Upper lobe of left lung (tissue), 6 donors: ENCODE measurements at places on chromosomes 4 and X.

DNA sequence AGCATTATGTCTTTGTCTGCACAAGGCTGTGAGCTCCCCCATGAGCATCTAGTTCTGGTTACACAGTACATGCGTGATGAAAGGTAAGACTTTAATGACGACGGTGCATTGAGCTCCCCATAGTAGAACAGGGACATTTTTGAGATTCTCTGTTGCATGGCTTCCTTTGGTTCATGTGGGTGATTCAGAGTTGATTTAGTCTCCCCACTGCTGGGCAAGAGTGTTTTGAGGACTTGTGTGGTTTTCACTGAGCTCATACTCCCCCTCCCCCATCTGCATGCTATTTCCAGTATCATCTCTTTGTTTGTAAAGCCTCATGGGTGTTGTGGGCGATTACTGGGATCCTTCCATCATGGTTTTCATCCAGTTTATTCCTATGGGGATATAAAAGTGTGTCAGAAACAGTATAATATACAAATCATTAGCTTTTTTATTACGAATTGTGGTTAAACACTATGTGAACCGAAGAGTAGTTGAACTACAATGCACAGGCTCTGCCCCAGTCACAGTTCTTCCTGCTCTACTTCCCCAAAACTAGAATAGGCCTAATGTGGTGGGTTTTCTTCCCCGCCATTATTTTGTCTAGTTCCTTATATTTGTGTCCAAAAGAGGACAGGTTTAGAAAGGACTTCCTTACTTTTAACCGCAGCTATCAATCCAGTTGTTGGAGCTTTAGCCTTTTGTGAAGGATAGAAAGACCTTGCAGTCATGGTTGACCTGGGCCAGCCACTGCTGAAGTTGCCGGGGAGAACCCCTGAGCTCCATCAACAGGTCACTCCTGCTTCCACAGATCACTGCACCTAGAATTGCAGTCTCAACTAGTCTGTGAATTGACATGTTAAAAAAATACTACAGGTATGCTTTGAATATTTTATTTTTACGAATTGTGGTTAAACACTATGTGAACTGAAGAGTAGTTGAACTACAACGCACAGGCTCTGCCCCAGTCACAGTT, 30.4 kb downstream of the KIT start:
- H3K4me1 ChIP-seq: no peaks in the 10 kb centered on the region
- DNase-seq: no peak
- H3K4me3 ChIP-seq: no peak overlapping the region
- H3K27me3 ChIP-seq: no peaks in the 10 kb centered on the region

- no peak for DNase-seq
- no peak overlapping the region for H3K4me3 ChIP-seq
- H3K27me3 ChIP-seq: no peaks in the 10 kb centered on the region
These were observed 45.0 kb downstream of the CCDC149 start for GRCh38 chr4:24867766-24868296.

DNA sequence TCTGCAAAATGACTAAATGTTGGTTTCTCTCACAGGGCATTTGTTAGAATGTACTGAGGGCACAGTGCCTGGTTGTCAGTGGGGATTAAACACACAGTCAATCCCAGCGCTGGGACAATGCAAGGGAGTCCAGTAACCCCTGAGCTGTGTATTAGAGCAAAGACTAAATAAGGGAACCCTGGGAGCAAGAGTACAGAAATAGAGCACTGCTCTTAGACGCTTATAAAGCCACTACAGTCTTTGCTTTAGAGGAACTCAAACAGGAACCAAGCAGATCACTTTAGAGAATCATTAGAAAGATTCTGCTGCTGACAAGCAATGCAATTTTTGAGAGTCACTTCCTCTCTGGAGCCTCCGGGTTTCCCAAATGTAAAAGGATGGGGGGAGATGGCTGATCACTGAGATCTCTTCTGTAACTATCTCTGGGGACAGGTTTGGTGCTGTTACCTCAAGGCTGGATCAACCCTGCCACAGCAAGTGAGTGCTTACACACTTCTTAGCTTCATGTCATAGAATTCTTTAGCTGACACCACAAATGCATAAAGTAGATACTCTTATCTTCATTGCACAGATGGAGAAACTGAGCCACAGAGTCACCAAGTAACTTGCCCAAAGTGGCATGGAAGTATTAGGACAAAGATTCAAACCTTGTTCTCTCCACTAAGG, 137.8 kb upstream of the CPEB2 start:
- no peak overlapping the region for H3K4me3 ChIP-seq
- no peaks in the 10 kb centered on the region for H3K36me3 ChIP-seq
- no peaks in the 10 kb centered on the region for H3K27me3 ChIP-seq
- no peak for DNase-seq
- peaks cover 12% of the 10 kb centered on the region for H3K4me1 ChIP-seq
- H3K27ac ChIP-seq: no peak overlapping the region

GRCh38 chr4:109248322-109248900, 54.0 kb downstream of the COL25A1 start:
- no peak overlapping the region for H3K27ac ChIP-seq
- no peaks in the 10 kb centered on the region for H3K4me1 ChIP-seq
- no peak for DNase-seq
- no peak overlapping the region for H3K4me3 ChIP-seq
- H3K27me3 ChIP-seq: no peaks in the 10 kb centered on the region

DNA sequence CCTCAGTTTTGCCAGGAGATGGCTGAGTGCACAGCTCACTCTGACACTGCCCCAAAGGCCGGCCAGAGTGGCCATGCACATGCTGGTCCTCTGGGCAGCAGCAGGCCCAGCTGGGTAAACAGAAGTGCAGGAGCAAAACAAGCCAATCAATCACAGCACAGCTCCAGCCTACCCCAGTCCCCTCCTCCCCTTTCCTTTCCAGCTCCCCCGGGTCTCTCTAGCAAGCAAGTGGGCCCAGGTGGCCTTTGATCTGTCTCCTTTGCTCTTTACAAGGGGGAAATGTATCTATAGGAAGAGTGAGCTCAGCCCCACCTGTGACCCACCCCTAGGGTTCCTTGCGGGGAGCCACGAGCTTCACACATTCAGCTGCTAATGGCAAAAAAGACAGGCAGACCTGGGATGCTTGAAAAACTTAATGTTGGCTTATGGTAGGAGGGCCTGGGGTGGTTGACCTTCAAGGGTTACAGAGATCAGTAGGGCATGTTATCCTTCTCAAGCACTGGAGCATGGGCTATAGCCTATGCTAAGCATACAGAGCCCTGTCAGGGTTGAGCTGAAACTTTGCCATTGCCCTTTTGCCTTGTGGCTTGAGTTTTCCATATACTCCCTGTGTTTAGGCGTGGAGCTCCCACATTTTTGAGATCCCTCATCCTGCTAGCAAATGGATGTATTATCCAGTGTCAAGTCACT, 57.8 kb upstream of the PLAC1 start:
- peaks cover 8% of the 10 kb centered on the region for H3K4me1 ChIP-seq
- no peak for DNase-seq
- no peaks in the 10 kb centered on the region for H3K36me3 ChIP-seq
- no peaks in the 10 kb centered on the region for H3K27me3 ChIP-seq

GRCh38 chrX:132956421-132957210, 1.8 kb downstream of the HS6ST2 start:
- H3K27me3 ChIP-seq: no peaks in the 10 kb centered on the region
- no peak overlapping the region for H3K27ac ChIP-seq
- DNase-seq: peak; percentile 70
- H3K36me3 ChIP-seq: no peaks in the 10 kb centered on the region
- peaks cover 9% of the 10 kb centered on the region for H3K4me1 ChIP-seq
- no peak overlapping the region for H3K4me3 ChIP-seq

- no peaks in the 10 kb centered on the region for H3K27me3 ChIP-seq
- no peaks in the 10 kb centered on the region for H3K36me3 ChIP-seq
- peak; percentile 96 for DNase-seq
- peak overlapping the region; percentile 95 for H3K27ac ChIP-seq
- peaks cover 49% of the 10 kb centered on the region for H3K4me1 ChIP-seq
- peak overlapping the region; percentile 67 for H3K4me3 ChIP-seq
These were observed 1.5 kb downstream of the IRF2 start for GRCh38 chr4:184472614-184473498.

DNA sequence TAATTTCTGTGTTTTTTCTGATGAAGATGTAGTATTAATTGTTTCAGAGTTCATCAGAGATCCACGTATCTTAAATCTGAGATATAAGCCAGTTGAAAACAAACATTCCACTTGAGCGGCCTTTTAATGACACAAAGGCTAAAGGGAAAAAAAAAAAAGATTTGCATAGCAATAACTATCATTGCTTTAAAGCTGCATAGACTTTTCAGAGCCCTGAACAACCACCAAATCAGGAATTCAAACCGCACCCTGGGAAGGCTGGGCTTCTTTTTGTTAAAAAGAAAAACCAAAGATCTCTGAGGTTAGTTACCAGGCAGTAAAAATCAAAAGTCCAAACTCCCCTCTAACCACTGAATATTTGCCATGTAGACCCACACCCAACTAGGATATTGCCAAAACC, 206.0 kb downstream of the HHIP start:
- no peaks in the 10 kb centered on the region for H3K27me3 ChIP-seq
- H3K4me3 ChIP-seq: no peak overlapping the region
- no peak for DNase-seq

DNA sequence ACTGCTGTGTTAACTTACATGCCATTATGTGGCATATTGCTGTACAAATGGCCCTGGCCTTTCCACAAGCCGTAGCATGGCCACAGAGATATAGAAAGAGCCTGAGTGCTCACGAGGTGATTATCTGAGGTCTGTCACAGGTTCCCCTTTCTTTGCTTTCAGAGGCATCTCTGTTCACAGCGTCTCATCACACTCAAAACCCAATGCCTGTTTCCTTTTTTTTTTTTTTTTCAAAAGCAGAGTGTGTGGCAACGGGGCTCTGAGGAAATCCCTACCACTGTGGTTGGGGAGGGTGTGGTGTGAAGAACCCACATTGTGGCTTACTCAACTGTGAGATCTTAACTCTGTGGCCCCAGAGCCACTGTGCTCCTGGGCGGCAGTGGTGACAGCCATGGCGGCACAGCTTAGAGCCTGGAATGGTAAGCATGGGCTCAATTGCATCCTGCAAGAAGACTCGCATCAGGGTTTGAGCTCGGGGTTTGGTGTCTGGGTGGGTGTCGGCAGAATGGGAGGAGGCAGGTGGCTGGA, 30.8 kb downstream of the RTL5 start:
- DNase-seq: peak; percentile 57
- no peaks in the 10 kb centered on the region for H3K36me3 ChIP-seq
- no peaks in the 10 kb centered on the region for H3K27me3 ChIP-seq
- H3K4me3 ChIP-seq: no peak overlapping the region
- peaks cover 8% of the 10 kb centered on the region for H3K4me1 ChIP-seq

DNA sequence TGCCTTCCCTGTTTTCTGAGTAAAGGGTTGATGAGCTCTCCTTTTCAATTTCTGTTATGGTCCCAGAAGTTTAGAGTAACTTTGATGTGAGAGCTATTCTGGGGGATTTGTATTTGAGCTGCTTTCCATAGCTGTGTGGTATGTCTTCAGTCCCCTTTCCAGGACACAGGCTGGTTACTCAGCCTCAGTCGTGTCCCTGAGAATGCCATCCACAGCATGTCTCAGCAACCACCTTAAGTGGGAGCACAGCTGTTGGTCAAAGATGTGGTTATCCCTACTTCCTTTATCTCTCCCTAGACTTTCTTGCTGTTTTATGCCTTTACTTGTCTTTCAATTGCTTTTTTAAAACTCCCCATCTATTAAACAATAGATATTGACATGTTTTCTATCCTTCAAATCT, 37.8 kb downstream of the RNF175 start:
- no peak overlapping the region for H3K27ac ChIP-seq
- H3K27me3 ChIP-seq: no peaks in the 10 kb centered on the region
- H3K36me3 ChIP-seq: no peaks in the 10 kb centered on the region

GRCh38 chr4:145035494-145036136, 62.4 kb downstream of the ANAPC10 start:
- H3K27me3 ChIP-seq: no peaks in the 10 kb centered on the region
- no peak overlapping the region for H3K27ac ChIP-seq
- no peak for DNase-seq
- H3K4me3 ChIP-seq: no peak overlapping the region
- H3K36me3 ChIP-seq: peaks cover 18% of the 10 kb centered on the region

- H3K36me3 ChIP-seq: no peaks in the 10 kb centered on the region
- no peak overlapping the region for H3K27ac ChIP-seq
- H3K27me3 ChIP-seq: no peaks in the 10 kb centered on the region
- no peak overlapping the region for H3K4me3 ChIP-seq
- no peak for DNase-seq
- H3K4me1 ChIP-seq: no peaks in the 10 kb centered on the region
These were observed 925.6 kb downstream of the SH3BGRL start for GRCh38 chrX:82127228-82128123.

- no peaks in the 10 kb centered on the region for H3K36me3 ChIP-seq
- DNase-seq: no peak
- no peaks in the 10 kb centered on the region for H3K27me3 ChIP-seq
These were observed 9.2 kb upstream of the SYNPO2 start for GRCh38 chr4:118879409-118879808.

- no peaks in the 10 kb centered on the region for H3K36me3 ChIP-seq
- DNase-seq: no peak
- H3K27me3 ChIP-seq: no peaks in the 10 kb centered on the region
- H3K4me1 ChIP-seq: peaks cover 4% of the 10 kb centered on the region
These were observed 142.6 kb downstream of the EGF start for GRCh38 chr4:110055158-110055768.

DNA sequence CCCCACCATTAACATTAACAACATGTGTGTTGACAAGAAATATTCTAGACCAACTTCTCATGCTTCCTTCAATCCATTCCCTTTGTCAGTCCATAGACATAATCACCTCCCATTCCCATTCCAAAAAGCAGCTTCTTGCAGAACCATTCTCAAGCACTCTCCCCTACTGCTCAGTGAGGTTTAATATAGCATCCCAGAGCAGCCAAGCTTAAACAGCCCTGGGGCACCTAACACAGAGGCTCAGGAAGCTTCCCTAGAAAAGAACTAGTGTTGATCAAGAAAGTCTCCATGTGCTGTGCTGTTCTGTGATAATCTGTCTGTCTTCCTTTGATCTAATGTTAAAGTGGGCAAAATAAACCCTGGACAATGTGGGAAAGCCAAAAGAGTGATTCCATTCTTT, 174.2 kb upstream of the NOCT start:
- H3K27ac ChIP-seq: no peak overlapping the region
- H3K4me3 ChIP-seq: no peak overlapping the region
- peaks cover 3% of the 10 kb centered on the region for H3K4me1 ChIP-seq
- DNase-seq: no peak
- no peaks in the 10 kb centered on the region for H3K27me3 ChIP-seq
- H3K36me3 ChIP-seq: no peaks in the 10 kb centered on the region

- DNase-seq: no peak
- no peak overlapping the region for H3K4me3 ChIP-seq
- H3K36me3 ChIP-seq: no peaks in the 10 kb centered on the region
These were observed 152.6 kb downstream of the MID1 start for GRCh38 chrX:10467793-10468192.

DNA sequence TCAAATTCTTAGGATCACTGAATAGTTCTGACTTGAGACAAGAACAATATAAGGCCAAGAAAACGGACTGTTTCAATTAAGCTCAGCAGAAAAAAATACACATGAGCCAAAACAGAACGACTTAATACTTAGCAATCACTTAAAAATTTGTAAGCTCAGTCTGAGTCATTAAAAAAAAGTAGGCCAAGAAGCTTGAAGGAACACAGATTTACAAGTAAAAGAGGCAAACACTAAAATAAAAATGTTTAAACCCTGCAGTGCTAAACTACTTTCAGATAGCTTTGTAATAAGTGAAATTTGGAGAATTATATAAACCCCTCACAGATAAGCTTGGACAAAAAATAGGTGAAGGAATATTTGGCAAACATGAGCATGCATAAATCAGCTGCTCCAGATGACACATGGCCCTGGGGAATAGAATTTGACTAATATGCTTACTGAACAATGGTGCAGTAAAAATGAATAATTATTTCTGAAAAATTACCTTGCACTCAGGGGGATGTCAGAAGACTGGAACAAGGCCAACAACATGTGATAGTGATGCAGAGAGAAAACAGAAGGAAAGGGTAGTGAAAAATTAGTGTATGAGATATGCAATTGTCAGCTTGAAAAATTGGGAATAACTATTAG, 49.6 kb downstream of the LNX1 start:
- peaks cover 9% of the 10 kb centered on the region for H3K4me1 ChIP-seq
- no peak overlapping the region for H3K4me3 ChIP-seq
- no peak for DNase-seq
- no peaks in the 10 kb centered on the region for H3K27me3 ChIP-seq
- no peaks in the 10 kb centered on the region for H3K36me3 ChIP-seq
